ENCODE measurements at places on chromosomes 11 and 22.

DNA sequence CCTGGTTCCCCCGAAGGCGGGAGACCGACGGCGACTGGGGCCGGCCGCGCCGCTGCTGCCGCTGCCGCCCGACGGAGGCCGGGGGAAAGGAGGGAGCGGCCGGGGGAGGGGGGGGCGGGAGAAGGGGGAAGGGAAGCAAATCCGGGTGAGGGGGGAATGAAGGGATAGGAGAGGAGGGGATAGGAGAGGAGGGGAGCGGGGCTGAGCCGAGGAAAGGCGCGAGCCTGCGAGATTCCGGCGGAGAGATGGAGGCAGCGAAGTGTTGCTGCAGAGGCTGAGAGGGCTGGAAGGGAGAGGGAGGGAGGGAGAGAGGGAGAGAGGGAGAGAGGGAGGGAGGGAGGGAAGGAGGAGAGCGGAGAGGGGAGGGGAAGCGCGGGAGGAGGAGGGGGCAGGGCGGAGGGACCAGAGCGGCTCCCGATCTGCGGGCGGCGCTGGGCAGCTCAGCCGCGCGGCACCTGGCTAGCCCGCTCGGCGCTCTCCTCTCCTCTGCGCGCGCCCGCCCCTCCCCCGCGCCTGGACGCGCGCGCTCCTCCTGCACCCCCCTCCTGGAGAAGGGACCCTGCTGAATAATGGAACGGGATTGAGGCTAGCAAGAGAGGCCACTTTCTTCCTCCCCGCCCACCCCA lies 52.3 kb downstream of the SLC22A12 start:
- DNase-seq: no peak

DNA sequence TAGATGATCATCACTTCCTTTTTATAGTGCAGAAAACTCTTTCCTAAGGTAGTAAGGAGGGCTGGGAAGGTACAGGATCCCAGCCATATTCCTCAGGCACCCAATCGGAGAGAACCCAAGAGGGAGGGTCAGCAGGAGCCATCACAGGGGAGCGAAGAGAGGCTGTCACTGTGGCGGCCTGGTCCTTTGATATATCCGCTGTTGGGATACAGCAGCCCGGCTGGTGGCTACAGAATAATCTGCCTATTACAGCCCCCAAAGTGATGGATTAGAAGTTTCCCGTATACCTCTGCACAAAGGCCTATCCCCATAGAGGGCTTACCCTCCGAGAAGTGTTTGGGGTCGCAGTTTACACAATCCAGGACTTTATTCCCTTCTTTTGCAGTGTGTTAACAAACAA lies 48.5 kb downstream of the OR4D9 start:
- no peak for DNase-seq

- DNase-seq: no peak
Measured at GRCh38 chr11:10556590-10556989, 11.9 kb downstream of the LYVE1 start.

DNA sequence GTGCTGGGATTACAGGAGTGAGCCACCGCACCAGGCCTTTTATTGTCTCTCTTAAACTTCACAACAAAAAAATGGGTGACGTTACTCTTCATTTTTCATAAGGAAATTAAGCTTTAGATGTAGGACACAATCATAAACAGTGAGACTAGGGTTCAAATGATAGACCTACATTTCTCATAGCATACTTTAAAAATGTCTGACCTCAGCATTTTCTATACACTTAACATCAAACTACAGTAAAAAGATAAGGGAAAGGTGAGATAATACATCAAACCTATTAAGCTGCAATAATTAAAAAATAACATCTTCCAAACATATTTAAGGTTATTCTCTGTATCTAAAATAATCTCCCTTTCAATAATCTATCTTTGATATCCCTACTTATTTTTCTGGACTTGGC lies 914.2 kb downstream of the FAM181B start:
- DNase-seq: no peak
